Erythroblast (primary cell): ENCODE measurements at places on chromosomes 5 and 9.
A peak's percentile ranks its signal among the peaks of the same experiment; 100 is the strongest.

GRCh38 chr5:94027145-94027544 lies 285.7 kb upstream of the POU5F2 start:
- no peak for DNase-seq

DNA sequence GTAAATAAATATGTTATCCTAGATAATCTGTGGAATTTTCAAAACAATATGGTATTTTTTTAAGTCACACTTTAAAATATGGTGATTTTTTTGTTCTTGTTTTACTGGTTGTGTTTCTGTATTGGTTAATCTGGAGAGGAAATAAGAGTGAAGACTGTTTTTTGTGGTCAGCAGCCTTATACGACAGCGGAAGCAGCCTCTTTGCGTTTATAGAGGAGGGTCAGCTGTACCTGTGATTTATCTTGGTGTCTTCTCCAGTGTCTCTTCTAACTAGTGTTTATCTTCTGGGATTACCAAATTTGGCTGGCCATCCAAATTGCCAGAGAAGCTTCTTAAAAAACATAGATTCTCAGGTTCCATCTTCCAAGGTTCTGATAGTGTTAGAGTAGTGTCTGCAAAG lies 58.7 kb downstream of the ICE1 start:
- no peak for DNase-seq

DNA sequence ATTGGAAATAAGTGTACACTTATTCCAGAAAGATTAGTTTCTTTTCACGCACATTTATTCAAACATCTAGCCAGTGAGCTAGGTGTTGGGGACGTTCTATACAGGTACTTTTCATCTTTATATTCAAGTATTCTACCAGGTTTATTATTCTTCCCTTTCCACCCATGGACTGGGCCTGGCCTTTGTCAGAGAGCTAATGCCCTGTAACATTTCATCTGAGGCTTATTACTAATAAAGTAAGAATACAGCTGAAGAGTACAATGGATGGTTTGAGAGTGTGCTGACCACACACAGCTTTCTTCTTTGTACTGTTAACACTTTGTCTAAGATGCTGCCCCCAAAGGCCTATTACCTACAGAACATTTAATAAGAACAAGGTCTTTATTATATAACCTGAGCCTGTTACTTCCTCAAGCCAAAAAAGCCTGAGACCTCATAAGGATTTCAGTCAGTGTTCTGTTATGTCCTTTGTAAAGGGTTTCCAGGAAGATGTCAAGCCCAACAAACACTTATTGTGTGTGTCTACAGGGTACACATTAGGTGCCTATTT lies 93.5 kb downstream of the ZNF608 start:
- DNase-seq, result no peak

DNA sequence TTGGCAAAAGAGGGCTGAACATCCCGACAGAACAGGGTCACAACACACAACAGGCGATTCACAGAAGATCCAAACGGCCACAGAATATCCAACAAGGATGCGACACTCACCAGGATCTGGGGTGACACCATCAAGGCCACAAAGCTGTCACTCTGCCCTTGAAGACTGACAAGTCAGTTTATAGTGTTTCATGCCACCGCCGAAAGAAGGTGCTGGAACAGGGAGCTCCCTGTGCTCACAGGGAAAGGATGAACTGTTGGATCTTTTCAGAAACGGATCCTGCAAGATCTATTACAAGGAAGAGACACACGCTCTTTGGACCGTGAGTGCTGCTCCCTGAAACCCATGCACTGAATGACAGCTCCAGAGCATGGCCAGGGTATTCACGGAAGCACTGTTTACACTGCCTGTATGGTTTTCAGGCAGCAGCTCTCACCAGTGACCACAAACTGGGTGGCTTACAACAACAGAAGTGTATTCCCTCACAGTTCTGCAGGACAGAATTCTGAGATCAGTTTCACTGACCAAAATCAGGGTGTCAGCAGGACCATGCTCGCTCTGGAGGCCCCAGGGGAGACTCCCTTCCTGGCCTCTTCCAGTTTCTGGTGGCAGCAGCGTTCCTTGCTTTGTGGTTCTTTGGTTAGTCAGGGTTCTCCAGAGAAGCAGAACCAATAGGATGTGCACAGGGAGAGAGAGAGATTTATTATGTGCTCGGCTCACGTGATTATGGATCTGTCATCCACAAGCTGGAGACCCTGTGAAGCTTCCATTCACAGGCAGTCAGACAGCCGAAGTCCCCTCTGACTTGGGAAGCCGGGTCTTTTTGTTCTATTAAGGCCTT lies 52.8 kb downstream of the SEMA4D start:
- no peak for DNase-seq

GRCh38 chr5:174387448-174387847 lies 336.9 kb upstream of the MSX2 start:
- DNase-seq, result no peak

- DNase-seq, result no peak
Observed at GRCh38 chr5:137880313-137880712, 8.9 kb upstream of the PKD2L2 start.

DNA sequence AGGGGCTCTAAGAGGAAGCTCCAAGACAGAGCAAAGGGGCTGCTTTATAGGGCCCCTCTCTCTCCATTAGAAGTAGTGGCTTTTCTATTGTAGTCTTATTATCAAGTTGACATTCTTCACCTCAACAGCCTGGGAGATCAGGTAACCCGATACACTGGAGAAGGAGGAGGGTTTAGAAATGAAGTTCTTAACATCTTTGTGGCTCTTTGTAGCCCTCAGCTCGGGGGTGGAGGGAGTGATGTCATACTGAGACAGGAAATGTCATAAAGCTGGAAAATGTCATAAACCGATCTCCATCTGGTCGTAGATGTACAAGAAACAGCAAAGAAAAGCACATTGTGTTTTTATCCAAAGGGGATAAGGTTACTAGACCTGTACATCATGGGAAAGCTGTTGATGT lies 17.9 kb downstream of the PDZD2 start:
- no peak for DNase-seq

GRCh38 chr9:36325081-36325828 lies 67.0 kb upstream of the GNE start:
- DNase-seq, result no peak

- no peak for DNase-seq
Observed at GRCh38 chr5:176747670-176748072, 62.7 kb upstream of the UNC5A start.

DNA sequence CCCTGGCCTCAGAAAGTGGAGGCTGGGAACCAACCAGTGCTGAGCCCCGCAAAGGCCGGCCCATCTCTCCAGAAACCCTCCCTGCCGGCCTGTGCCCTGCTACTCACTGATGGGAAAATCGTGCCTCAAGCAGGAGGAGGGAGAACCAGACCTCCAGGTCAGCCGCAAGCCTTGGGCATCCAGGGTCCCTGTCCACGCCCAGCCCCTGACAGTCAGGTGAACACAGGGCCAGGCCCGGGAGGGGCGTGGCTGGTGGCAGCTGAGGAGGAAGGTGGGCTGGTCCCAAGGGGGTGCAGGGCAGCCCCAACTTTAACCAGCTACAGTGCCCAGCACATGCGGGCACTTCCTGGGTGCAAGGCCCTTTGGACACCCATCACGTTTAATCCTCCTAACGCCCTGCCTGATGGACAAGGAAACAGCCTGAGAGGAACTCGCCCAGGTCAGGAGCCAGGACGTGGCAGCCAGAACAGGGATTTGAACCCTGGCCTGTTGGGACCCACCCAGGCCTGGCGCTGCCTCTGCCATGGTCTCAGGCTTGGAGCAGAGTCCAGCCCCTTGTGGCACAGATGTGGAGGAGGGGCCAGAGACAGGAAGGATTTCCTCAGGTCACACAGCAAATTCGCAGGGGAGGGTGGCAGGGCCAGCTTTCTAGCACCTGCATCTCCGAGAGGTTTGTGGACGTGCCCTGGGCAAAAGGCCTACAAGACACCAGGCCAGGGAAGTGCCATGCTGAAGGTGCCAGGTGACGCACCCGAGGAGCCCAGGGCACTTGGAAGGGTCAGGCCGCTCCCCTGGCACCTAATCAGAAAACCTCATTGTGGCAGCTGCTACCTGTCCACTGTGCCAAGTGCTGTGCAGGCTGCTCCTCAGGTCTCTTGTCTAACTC lies 4.5 kb downstream of the RALGDS start:
- no peak for DNase-seq

GRCh38 chr9:105608721-105609598 lies 51.0 kb downstream of the FKTN start:
- DNase-seq, result peak; percentile 77

DNA sequence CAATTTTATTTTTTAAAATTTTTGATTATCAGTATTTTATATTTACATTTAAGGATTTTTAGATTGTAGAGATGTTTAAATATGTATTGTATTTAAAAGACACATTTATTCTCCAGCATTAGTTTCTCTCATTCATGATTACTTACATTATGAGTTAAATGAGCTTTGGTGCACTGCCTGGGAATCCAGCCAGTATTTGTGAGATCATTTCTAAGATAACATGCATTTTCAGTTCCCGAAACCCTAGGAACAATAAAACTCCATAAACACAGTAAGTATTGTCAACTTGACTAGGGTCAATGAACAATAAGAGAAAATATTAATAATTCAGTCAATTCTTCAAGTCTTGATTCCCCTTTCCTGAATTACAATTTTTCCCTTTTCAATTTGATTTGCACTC lies 403.3 kb downstream of the PLK2 start:
- DNase-seq, result no peak

DNA sequence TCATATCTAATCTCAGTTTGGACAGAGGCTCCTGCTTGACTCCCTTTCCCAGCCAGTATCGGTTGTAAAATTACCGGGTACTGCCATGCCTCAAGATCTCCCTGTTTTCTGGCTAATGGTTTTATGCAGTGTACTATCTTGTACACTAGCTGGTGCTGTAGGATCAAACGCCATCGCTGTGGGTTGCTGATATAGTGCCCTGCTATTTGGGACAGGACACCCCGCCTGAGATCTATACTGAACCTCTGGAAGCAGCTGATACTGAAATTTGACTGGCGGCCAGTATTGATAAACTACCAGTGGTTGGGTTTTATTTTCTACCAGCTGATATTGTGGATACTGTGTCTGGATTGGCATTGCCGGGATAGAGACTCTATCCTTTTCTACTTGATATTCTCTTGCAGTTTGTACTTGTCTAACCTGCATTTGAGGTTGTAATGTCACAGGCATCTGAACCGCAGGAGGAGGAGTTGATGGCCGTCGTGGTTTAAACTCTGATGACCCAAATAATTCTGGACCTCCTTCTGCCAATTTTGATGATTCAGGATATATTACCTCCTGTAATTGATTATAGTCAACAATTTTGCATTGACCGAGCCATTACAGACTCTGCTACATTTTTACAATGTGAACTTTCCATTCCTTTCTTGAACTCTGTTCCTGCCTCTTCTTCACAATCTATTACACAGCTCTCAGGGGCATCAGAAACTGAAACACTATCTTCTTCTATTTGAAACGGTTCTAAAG lies 112.5 kb upstream of the LARP1 start:
- peak; percentile 95 for DNase-seq

GRCh38 chr5:170538096-170538465 lies 34.3 kb downstream of the KCNIP1 start:
- DNase-seq, result no peak

- peak; percentile 34 for DNase-seq
Observed at GRCh38 chr9:113131689-113132151, 19.1 kb upstream of the SLC31A2 start.

GRCh38 chr9:102950346-102950745 lies 44.8 kb upstream of the CYLC2 start:
- DNase-seq, result no peak

DNA sequence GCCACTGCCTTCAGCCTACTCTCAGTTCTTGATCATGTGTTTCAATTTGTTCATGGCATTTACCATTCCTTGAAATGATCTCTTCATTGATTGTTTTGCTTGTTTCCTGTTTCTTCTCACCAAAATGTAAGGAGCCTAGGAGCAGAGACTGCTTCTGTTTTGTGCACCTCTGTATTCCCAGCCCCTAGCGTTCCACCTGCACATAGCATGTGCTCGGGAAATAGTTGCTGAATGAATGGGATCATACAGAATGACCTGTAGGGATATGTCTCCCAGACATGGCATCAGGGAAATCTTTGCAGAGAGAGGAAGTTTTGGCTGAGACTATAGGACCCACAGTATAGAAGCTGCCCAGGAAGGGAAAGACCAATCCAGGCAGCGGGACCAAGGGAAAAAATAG lies 6.2 kb upstream of the CERCAM start:
- no peak for DNase-seq

DNA sequence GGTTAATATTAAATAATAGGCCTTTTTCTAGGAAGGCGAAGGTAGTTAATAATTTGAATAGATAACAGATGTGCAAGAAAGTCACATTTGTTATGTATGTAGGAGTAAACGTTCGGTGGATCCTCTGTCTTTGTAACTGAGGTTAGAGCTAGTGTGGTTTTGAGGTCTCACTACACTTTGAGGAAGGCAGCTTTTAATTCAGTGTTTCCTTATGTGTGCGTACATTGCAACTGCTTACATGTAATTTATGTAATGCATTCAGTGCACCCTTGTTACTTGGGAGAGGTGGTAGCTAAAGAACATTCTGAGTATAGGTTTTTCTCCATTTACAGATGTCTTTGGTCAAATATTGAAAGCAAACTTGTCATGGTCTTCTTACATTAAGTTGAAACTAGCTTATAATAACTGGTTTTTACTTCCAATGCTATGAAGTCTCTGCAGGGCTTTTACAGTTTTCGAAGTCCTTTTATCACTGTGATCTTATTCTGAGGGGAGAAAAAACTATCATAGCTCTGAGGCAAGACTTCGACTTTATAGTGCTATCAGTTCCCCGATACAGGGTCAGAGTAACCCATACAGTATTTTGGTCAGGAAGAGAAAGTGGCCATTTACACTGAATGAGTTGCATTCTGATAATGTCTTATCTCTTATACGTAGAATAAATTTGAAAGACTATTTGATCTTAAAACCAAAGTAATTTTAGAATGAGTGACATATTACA lies 45.7 kb downstream of the TGFBR1 start:
- DNase-seq, result no peak

- DNase-seq, result no peak
Observed at GRCh38 chr9:123586275-123586674, 230.3 kb downstream of the CRB2 start.

- no peak for DNase-seq
Observed at GRCh38 chr5:66617226-66617861, 21.2 kb downstream of the MAST4 start.

- no peak for DNase-seq
Observed at GRCh38 chr5:143613329-143613728, 198.6 kb upstream of the HMHB1 start.

- DNase-seq, result peak; percentile 69
Observed at GRCh38 chr9:136784249-136784996, 6.7 kb upstream of the TMEM141 start.

- DNase-seq, result no peak
Observed at GRCh38 chr5:74839229-74839628, 27.0 kb downstream of the FAM169A start.
